Suppressor macrophage treated with lipopolysaccharide for 4 hours (primary cell): ENCODE measurements at places on chromosomes 1 and 21.

DNA sequence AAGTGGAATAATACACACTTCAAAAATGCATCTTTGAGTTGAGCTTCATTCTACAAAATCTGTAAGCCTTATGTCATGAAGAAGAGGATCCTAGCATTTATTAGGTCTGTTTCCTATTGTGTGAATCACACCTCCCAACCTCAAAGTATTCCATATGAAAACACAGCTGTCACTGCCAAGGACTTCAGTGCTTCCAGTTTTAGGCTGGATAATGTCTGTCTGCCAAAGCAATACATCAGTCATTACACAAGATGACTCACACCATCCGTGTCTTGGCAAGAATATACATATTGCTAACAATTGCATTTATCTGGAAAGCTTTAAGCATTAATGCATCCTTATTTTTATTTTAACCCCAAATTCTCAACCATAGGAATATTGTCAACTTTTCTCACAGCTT, 125.7 kb upstream of the TMPRSS15 start:
- no peak for DNase-seq

DNA sequence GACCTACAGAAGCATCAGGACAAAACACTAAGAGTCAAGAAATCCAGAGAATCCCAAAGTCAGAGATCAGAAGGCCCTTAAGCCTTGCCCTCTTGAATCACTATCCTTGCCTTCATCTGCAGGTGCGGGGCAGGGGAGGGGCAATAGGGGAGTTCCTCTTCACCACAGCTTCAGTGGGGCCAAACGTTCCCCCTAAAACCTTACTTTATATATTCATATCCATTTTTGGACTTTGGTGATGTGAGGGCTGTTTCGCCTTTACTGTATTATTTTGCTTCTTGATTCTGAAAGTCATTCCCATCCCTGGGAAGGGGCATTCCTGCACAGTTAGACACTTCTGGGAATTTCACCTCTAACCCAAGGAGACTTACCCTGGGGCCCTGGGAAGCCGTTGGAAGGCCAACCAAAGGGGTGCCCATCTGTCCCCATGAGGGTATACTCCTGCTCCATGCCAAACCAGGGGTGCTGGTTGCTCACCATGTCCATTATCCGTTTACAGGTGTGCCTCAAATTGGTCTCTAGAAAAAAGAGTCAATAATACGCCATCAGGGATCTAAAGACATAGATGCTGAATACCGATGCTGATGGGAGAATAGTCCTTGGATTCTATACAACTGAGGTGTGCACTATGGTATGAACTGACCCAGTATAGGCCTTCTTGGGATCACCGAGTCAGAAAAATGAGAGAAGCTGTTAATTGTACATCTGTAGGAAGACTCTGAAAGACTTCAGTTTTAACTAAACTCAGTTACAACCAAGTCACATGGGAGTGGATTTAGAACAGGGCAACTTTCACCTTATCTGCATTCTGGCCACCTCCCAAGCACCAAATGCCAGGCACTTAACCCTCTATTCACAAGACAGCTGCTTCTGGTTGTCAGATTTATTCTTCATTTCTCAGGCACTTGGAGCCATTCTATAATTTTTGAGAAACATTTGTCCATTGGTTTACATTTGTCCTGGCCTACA, 5.4 kb downstream of the GLUL start:
- no peak for DNase-seq

DNA sequence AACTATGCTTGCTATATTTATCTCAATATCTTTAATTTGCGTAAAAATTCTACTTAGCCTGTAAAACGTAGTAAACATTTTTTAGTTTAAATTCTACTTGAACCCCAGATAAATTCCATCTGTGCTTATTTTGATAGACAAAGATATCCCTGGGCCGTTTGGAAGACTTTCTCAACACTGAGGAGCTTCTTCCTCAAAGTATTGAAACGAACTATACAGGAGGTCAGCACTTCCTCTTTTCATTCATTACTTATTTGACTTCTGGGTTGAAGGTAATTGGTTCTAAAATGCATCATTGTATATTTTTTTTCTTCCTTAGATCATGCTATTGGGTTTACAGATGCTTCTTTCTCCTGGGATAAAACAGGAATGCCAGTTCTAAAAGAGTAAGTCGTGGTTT, 74.7 kb downstream of the HSPA13 start:
- peak; percentile 46 for DNase-seq

DNA sequence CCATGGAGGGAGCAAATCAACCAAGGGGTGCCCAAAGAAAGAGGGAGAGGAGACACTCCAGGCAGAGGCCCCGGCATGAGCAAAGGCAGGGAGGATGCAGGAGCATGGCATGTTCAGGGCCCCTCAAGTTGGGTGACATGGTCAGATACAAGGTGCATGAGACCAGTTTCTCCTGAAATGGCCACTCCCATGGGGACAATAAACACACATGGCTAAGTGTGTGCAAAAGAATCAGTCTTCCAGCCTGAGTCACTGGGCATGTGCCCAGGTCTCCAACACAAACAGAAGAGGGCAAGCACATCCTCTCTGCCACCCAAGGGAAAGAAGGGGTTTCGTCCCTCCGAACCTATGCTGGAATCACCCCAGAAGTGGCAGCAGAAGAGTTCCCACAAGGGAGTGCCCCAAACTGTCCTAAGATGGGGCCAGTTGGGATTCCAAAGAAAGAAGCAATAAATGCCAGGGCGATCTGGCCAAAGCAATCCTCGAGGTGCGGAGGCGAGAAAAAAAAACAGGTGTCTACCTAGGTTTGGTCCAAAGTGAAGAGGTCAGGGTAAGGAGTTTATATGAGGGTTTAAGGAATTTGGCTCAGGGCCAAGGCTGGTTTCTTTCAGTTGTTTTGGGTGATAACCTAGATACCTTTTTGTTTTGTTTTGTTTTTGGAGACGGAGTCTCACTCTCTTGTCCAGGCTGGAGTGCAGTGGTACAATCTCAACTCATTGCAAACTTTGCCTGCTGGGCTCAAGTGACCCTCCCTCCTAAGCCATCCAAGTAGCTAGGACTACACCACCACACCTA, 13.2 kb downstream of the CASP9 start:
- DNase-seq, result no peak

GRCh38 chr1:177306981-177307380, 136.2 kb downstream of the BRINP2 start:
- DNase-seq, result no peak

GRCh38 chr1:1603671-1604373, 3.9 kb upstream of the FNDC10 start:
- no peak for DNase-seq

GRCh38 chr1:29121936-29122681, 1.6 kb downstream of the TMEM200B start:
- DNase-seq, result no peak

GRCh38 chr1:229199261-229200243, 71.4 kb upstream of the RAB4A start:
- peak; percentile 70 for DNase-seq

- DNase-seq, result no peak
Observed at GRCh38 chr1:193658081-193658480, 471.7 kb upstream of the B3GALT2 start.
